ENCODE measurements at places on chromosomes 2 and 18.

- no peak overlapping the region for H3K27ac ChIP-seq
- H3K4me3 ChIP-seq: no peak overlapping the region
- no peak for DNase-seq
- H3K36me3 ChIP-seq: peaks cover 6% of the 10 kb centered on the region
Observed at GRCh38 chr2:26359886-26360473, 13.4 kb upstream of the ADGRF3 start.

DNA sequence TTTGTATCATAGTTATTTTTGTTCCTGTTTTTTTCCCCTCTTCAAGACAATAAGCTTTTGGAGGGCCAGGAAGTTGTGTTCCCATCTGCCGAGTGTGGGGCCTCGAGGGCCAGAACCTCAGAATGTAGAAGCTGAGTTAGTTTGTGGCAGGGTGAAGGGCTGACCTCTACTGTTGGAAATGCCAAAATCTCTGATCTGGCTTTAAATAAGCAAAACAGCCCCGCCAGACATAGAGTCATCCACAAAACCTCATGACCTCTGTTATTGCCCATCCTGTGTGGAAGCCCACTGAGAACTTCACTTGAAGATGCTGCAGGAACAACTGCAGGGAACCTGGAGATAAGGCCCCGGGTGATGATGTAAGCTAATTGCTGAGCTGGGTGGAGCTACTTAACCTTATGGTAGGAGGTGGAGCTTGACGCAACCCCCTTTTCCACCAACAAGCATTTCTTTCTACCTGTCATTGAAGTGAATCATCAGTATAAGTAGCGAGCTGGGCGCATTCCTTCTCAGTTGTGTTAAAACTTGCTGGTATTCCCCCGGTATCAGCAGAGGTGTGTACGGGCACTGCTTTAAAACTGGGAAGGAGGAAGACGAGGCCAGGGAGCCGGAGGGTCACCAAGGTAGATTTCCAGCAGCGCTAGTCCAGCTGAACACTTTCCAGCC, 177.2 kb downstream of the NEDD4L start:
- no peak overlapping the region for H3K27ac ChIP-seq
- no peak overlapping the region for H3K4me3 ChIP-seq
- peaks cover 38% of the 10 kb centered on the region for H3K27me3 ChIP-seq

GRCh38 chr18:30057398-30057797, 985.1 kb downstream of the DSC3 start:
- no peak overlapping the region for H3K27ac ChIP-seq
- H3K4me1 ChIP-seq: no peaks in the 10 kb centered on the region
- DNase-seq: no peak
- H3K36me3 ChIP-seq: no peaks in the 10 kb centered on the region
- H3K4me3 ChIP-seq: no peak overlapping the region

GRCh38 chr2:48144777-48145176, 238.5 kb upstream of the FBXO11 start:
- no peak overlapping the region for H3K4me3 ChIP-seq
- no peaks in the 10 kb centered on the region for H3K27me3 ChIP-seq
- DNase-seq: no peak
- peaks cover 8% of the 10 kb centered on the region for H3K4me1 ChIP-seq
- H3K36me3 ChIP-seq: no peaks in the 10 kb centered on the region
- H3K27ac ChIP-seq: peak overlapping the region; percentile 76

DNA sequence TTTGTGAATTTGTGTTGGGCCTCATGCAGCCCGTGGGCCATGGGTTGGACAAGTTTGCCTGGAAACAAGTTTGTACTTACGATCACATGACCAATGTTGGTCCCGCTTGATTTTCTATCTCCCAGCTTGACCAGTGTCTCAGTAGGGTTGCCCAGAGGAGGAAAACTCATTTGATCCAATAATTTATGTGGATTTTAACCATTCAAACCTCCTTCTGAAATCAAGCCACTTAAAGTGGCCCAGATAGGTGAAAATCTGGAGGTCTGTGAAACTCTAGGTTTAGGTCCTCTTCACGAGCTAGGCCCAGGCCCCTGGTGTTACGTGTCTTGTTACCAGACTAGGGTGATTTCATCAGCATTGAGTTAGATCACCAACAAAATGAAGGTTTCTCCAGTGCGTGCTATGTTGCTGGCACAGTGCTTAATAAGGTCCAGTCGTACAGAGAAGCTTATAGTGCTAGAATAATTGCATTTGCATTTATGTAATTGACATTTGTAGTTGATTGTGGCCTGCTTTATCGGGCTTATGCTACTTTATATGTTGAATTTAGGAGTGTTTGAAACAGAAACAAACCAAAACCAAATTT, 4.4 kb downstream of the ACTR2 start:
- H3K4me3 ChIP-seq: peak overlapping the region; percentile 50
- peak overlapping the region; percentile 94 for H3K27ac ChIP-seq
- H3K27me3 ChIP-seq: no peaks in the 10 kb centered on the region
- DNase-seq: peak; percentile 2

DNA sequence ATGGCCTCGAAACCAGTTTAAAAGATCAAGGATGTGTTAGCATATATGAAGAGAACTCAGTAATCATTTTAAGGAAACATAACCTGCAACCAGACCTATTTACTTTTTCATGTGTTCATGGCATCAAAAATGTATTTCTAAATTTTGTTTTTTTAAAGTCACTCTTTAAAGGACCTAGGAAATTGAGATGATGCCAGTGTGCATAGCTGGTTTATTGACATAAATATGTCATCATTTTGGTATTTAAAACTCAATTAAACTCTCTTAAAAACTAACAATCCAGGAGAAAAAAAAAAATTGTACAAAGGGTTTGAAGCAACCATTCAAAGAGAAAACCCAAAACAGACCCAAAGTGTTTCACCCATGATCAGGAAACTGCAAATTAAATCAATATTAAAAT, 198.9 kb upstream of the RND3 start:
- no peaks in the 10 kb centered on the region for H3K27me3 ChIP-seq
- no peak overlapping the region for H3K4me3 ChIP-seq
- H3K36me3 ChIP-seq: no peaks in the 10 kb centered on the region
- no peak overlapping the region for H3K27ac ChIP-seq
- H3K4me1 ChIP-seq: no peaks in the 10 kb centered on the region
- no peak for DNase-seq

Data from effector memory CD8-positive, alpha-beta T cell (primary cell).